Fibroblast of lung (primary cell): ENCODE measurements at places on chromosomes 6 and 20.

GRCh38 chr20:33765099-33765498 lies 33.3 kb downstream of the ZNF341 start:
- no peak for DNase-seq

DNA sequence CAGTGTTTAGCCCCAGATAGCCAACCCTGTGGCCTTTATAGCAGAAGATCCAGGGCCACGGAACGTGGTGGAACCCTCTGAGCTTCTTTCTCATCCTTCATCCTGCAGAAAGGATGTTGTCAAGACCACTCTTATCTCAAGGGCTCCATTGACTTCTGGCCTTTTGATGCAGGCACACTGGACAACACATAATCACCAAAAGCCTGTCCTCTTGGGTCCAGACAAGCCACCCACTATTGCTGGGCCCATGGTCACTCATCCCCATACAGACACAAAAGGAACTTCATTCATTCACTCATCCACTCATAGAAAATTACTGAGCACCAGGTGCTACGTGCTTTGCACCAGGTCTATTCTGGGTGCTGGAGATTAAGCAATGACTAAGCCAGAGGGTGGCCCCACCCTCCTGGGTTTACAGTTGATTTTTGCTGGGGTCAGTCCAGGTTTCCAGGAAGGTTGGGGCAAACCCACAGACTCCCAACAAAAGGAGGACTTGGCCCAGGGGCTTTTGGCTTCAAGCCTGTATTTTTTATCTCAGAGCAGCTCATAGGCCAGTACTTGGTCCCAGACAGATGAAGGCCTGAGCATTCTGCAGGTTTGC lies 2.4 kb downstream of the CST8 start:
- no peak for DNase-seq

DNA sequence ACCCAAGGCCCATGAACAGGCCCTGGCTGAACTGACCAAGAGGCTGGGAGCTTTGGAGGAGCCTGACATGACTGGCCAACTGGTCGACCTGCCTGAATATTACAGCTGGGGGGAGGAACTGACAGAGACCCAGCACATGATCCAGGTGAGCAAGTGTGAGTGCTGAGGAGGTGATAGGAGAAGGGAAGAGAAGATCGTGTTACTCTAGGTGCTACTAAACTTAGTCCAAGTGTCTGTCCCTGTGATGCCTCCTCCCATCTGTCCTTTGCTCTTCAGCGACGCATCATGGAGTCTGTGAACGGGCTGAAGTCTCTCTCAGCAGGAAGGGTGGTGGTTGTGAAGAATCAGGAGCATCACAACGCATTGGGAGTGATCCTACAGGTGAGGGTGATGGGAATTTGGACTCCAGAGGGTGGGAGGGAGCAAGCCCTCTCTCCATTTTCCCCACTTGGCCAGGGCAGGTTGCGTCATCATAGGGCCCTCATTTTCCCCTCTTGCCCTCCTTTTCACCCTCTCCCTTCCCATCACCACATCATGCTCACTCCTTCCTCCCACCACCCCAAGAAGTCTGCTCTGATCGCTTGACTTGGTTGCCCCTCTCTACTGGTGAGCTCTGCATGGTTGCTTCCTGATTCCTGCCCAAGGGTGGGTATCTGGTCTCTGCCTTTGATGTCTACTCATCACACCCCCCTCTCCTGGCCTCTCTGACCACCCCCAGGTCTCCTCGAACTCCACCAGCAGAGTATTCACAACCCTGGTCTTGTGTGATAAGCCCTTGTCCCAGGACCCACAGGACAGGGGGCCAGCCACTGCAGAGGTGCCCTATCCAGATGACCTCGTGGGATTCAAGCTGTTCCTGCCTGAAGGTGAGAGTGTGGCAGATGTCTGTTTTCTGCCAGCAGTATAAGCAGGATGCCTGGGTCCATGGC lies 4.7 kb downstream of the DXO start:
- DNase-seq, result no peak

DNA sequence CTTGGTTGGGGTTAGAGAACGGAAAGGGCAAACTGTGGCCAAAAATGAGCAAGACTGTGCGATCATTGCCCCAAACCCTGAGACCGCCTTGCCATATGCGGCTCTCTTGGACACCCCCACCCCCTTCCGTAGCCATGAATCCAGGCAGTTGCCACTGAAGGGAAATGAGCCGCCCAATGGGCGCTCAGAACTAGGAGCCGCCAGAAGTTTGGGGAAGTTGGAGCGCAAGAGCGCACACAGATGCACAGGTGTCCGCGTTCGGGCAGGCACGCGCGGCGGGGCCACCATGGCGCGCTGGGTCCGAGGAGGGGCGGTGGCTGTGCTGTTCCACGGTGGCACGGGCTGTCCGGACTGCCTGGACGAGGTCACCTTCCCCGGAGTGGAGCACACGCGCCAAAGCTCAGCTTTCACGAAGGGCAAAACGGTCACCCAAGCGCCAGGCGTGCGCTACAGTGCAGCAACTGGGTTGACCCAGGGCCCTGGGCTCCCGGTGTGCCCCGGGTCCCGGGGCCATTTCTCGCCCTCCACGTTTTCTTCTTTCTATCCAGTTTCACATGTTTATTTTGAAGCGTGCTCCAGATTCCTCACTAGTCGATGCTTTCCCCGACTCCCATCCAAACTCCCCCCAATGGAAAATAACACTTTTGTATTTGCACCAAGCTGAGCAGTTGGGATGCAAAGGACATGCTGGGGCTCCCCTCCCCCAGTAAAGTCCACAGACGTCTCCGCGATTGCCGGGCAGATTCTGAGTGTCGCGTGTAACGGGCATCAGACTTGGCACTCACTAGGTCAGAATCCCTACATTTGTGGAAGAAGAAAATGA lies 906 bp upstream of the PDE10A start:
- peak; percentile 19 for DNase-seq

- DNase-seq, result no peak
Observed at GRCh38 chr20:4017051-4017712, 1.8 kb upstream of the RNF24 start.
